ENCODE measurements at places on chromosomes 11 and 22.

DNA sequence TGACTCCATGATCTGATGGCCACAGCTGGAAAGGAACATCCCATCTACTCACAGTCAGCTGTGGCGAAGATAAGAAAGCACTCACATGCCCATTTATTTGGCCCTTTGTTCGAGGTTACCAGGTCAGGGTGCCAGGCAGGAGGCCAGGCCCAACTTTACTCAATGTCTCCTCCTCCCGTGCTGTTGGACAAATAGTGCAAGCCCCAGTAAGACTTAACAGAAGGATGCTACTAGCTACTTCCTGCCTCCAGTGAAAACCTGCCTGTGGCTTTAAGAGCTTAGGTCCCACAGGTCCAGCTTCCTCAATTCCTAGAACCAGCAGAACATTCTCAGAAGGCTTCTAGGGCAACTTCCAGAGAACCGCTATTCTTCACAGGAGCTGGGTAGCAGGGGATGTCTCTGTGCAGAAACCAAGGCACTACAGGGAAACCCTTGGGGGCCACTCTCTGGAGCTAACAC, 12.9 kb upstream of the CRY2 start:
- no peak for DNase-seq

DNA sequence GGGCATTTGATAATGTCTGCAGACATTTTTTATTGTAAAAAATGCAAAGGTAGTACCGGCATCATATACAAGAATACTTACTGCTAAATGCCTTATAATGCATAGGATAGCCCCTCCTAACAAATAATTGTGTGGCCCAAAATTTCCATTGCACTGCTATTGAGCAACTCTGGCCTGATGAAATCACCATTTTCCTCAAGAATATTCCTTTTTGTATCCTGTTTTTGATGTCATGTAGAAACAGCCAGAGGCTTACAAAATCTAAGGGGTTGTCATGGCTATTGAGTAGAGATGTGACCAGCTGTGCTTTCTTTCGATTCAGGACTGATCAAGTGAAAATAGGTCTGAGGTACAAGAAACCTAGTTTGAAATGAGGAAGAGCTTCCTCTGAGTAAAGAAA, 854.3 kb downstream of the KCNA4 start:
- no peak for DNase-seq

GRCh38 chr22:48699511-48699910, 1128.2 kb downstream of the BRD1 start:
- no peak for DNase-seq

- DNase-seq, result no peak
Observed at GRCh38 chr11:8930456-8931175, 2.1 kb downstream of the C11orf16 start.

GRCh38 chr22:24763872-24764485, 10.5 kb downstream of the PIWIL3 start:
- no peak for DNase-seq

- no peak for DNase-seq
Observed at GRCh38 chr11:35036639-35037038, 102.3 kb upstream of the CD44 start.

- DNase-seq, result no peak
Observed at GRCh38 chr11:48025293-48025983, 45.1 kb downstream of the PTPRJ start.

DNA sequence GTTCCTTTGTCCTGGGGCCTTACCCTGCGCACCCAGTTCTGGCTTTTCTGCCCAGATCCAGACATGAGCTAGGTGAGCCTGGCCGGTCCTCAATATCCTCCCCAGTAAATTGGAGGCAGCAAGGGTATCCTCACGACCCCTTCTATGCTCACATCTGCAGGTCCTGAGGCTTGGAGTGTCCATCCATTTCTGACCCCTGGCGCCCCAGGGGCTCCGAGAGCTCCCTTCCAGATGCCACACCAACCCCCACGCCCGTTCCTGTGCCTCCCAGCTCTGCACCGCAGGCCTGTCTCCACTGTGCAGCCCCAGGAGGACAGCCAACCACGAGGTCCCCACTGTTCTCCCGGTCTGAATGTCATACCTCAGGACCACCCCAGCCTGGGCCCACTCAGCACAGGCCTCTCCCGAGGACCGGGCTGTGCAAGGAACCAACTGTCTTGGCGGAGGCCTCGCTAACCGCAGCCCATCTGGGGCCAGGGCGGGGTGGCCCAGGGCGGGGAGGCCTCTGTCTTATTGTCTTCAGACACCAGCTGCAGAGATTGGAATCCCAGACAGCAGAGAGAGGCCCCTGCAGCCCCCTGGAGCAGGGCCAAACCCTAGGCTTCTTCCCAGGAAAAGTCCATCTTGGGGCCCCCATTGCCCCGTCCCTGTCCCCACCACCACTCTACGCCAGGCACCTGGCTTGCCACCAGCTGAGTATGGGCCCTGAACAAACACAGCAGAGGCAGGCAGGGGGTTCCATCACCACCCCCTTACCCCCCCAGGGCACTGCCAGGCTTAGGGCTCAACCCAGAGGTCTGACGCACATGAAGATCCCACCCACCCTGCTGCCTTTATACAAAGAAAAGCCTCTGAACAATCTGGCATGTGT, 39.3 kb downstream of the ALX4 start:
- no peak for DNase-seq
